ENCODE measurements at places on chromosomes 5 and 9. TPM values are rescaled to one million over a fixed set of nuclear protein-coding genes. Genes with fewer than 3 reads are reported as not detected.

PCDHA9 gene
- under 0.01 TPM for total RNA-seq

ZBED3 gene
- under 0.01 TPM for total RNA-seq

SPINK4 gene
- total RNA-seq: not detected

CARD19 gene
- 21.6 TPM for total RNA-seq

ARHGEF28 gene
- total RNA-seq: 0.33 TPM

CCDC152 gene
- 0.39 TPM for total RNA-seq

TMEM252 gene
- total RNA-seq: not detected

MARVELD2 gene
- total RNA-seq: 20.0 TPM

TAF11L10 gene
- 0.39 TPM for total RNA-seq

DCAF12 gene
- total RNA-seq: 31.1 TPM

TEK gene
- total RNA-seq: 2.4 TPM

FSTL4 gene
- total RNA-seq: not detected

PPIC gene
- total RNA-seq: 44.5 TPM

DMRT3 gene
- total RNA-seq: not detected

FBLL1 gene
- total RNA-seq: 0.79 TPM

PCDHB9 gene
- total RNA-seq: 0.54 TPM

PLPP7 gene
- not detected for total RNA-seq

PCDHAC2 gene
- total RNA-seq: 0.39 TPM

HBEGF gene
- total RNA-seq: 1.2 TPM

ARL14EPL gene
- not detected for total RNA-seq

NUTM2G gene
- total RNA-seq: not detected

OTP gene
- not detected for total RNA-seq

IFNA2 gene
- not detected for total RNA-seq

PPP1R26 gene
- total RNA-seq: 7.6 TPM

SH2D3C gene
- 0.43 TPM for total RNA-seq

ANKRD55 gene
- not detected for total RNA-seq

PDCD1LG2 gene
- total RNA-seq: 13.1 TPM
